CD4-positive, alpha-beta T cell treated with Interleukin-10 for 1 hour (primary cell): ENCODE measurements at places on chromosomes 6 and 20.

DNA sequence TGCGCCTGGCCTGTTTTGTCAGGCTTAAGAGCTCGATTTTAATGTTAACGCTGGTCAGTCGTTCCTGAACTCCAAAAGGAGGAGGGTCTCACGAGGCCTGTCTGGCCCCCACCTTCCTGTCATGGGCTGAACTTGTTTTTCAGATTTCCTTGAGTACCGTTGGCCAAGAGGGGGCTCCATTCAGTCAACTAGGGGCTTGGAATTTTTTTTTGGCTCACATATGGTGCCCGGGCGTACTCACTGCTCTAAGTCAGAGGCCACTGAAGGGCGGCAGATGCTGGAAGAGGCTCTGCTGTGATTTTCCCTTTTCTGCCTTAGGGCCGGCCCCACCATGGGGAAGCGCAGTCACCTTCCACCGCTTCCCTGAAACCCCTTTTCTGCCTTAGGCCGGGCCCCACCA, 6.9 kb upstream of the BIRC7 start:
- no peak for DNase-seq

DNA sequence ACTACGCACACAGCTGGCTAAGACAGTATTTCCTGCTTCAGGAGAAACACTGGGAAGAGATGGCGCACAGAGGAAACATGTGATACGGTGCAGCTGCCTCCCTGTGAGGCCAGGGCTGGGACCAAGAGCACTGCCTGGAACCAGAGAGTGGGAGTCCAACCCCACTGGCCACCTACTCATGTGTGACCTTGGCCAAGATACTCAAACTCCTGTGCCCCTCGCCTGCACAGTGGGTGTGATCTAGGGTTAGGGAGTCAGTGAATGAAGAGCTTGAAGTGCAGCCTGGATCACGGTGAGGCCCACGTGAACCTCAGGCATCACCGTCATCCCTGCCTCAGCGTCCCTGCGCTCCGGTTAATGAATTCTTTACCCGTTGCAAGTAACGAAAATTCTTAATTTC, 41.7 kb upstream of the MPC1 start:
- DNase-seq, result no peak

GRCh38 chr20:36408219-36408618, 102.1 kb downstream of the DLGAP4 start:
- DNase-seq, result no peak

DNA sequence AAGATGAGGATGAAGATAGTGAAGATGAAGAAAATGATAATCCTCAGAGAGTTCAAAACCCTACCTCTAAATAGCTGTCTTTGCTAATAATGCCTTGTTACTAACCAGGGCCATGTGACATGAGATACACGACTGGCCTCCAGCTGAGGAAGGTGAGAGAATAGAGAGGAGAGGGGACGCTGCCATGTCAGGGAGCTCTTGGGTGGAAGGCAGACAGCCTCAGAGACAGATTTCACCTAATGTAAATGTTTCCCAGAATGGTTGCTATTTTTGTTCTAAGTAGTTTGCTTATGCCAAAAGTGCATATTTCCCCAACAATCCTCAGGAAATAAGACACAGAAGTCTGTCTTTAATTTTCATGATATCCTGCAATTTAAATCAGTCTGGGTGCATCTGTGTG, 138.4 kb downstream of the ELOVL4 start:
- DNase-seq, result no peak

DNA sequence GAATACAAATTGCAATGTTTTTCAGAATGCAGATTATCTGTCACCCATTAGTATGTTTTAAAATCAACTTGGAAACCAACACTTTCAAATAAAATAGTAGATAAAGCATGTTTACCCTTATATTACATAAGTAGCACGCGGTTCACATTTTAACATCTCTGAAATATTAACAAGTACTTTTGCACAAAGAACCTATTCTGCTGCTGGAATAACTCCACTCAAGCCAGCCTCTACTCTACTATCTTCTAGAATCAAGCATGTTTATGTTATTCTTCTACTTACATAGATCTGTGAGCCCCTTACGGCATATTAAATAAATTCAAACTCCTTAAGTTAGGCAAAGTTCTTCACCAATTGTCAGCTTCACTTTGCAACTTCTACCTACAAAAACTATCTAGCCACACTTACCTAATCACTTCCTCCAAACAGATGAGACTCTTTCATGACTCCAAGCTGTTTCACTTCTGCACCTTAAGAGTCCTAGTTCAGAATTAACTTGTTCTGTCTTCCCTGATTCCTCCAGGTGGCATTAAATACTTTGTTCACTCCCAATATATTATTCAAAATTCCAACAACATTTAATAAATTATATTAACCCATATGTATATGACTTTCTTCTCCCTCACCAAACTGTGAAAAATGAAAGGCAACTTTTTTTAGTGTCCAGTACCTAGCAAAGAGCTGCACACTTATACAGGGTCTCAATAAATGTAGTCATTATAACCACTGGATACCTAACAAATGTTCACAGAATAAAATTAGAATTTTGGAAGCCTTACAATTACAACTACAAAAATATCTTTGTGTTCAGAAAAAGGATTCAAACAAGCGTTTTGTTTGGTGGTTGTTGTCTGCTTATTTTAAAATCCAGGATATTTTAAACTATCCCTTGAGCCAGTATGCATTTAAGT, 12.1 kb downstream of the CEP85L start:
- DNase-seq, result peak; percentile 17

DNA sequence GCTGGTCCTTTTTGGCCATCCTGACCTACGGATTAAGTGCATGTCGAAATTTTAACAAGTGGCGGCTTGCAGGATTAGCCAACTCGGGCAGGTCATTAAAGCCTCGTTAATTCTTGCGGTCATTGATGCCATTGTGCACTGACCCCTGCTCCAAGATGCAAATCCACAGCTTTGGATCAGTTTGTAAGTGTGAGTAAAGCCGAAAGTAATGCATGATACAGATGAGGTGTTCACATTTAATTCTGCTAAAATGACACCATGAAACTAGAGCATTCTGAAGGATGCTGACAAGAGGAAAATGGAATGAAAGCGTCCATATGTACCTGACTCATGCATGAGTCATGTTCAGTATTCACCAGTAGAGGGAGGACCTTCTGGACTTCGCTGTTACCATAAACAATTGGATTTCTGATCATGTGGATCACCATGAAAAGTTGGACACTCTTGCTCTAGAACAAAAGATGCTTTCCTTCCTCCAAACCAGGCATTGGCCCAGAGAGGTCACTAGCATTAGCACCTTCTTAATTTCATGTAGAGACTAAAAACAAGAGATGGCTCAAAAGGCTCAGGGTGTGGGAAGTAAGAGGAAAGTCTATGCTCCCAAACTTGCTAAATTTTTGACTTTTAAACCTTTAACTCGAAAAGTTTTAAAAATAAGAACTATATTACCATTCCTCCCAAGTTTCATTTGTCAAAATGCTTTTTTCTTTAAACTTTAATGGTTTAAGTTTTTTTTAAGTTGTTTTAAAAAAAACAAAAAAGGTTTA, 48.0 kb downstream of the MUC22 start:
- peak; percentile 24 for DNase-seq

DNA sequence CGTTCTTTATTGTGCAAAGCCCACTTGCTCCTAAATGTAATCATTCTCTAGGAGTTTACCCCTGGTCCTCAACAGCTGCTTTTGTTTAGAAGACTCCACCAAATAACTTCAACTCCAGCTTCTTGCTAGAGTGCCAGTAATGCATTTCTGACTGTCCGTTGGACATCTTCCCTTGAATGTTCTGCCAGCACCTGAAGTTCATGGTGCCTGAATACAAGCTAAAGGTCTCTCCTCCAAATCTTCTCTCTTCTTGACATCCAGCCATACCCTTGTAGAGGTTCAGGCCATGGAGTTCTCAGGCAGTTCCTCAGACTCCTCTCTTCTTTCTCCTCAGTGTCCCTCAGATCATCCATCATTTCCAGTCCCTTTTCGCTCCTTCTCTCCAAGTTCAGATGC, 21.7 kb downstream of the PHACTR2 start:
- DNase-seq, result no peak
